T-helper 22 cell (primary cell): ENCODE measurements at places on chromosomes 5 and 9.

DNA sequence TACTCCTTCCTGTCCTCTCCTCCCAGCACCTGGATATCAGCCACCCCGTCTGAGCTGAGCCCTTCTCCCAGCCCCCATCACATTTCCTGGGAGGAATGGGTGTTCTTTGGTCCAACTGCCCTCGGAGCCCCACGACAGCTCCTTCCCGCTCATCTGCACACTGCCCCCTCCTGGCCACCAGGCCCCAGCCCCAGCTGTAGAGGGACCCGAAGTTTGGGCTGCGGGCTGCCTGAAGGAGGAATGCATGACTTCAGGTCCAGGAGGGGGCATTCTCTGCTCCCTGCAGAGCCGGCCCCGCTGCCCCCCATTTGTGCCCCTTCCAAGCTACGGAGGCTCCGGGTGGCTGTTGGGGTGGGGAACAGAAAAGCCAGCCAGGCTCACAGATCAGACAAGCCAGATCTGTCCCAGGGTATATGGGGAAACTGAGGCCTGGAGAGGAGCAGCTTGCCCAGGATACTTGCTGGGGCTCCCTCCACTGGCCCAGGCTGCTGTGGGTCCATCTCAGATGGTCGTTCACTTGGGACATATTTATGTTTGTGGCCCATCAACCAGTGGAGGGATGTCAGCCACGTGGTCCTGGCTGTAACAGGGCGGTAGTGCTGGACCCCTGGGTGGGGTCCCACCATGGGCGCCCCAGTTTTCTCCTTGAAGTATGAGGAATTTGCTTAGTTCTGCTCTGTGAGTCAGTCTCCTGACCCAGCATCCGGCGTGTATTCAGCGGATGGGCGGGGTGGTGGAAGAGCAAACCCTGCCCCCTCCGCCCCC, 33.1 kb downstream of the DAB2IP start:
- no peak for DNase-seq

- DNase-seq: no peak
These were observed 5.0 kb upstream of the C5orf24 start for GRCh38 chr5:134840811-134841210.

- no peak for DNase-seq
These were observed 110.8 kb downstream of the SLC1A3 start for GRCh38 chr5:36717131-36717695.

DNA sequence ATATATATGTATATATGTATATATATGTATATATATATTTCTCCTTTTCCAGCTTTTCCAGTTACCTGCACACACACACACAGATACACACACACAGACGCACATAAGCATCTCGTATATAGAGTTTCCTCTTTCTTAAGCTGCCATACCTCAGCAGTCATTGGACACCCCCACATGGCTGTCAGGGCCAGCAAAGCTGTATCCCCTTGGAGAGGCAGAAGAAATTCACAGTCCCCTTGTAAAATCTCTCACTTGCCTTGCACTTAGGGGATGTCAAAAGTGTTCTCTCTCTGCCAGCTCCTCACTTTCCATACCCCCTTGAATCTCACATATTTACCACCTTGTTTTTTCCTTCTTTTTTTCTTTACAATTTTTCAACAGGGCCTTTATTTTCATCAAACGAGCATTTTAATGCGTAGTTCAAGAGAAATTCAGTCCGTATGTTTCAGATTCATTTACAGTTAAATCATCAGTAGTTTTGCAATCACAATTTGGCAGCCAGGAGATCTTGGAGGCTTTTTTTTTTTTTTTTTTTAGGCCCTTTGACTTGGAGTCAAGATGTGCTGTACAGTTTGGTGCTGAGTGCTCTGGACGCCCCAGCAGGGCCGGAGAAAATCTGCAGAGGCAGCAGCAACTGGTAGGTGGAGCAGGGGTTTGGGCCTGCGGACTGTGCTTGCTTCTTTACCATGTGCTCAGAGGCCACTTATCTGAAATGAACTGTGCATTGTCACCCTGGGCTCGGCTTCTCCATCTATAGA, 244.9 kb upstream of the KLF4 start:
- DNase-seq: no peak

DNA sequence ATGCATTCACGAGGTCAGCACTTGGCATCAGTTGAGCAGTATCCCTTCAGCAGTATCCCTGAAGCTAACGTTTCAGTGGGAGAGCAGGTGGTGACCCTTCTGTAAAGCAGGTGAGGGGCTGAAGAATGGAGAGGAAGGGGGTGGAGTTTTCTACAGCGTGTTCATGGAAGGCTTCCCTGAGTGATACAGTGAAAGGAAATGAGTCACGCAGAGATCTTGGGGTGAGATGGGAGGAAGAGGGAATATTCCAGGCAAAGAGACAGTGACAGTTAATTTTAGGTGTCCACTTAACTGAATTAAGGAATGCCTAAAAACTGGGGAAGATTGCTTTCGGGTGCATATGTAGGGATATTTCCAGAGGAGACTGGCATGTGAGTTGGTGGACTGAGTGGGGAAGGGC, 25.7 kb downstream of the TAS2R1 start:
- DNase-seq: no peak

DNA sequence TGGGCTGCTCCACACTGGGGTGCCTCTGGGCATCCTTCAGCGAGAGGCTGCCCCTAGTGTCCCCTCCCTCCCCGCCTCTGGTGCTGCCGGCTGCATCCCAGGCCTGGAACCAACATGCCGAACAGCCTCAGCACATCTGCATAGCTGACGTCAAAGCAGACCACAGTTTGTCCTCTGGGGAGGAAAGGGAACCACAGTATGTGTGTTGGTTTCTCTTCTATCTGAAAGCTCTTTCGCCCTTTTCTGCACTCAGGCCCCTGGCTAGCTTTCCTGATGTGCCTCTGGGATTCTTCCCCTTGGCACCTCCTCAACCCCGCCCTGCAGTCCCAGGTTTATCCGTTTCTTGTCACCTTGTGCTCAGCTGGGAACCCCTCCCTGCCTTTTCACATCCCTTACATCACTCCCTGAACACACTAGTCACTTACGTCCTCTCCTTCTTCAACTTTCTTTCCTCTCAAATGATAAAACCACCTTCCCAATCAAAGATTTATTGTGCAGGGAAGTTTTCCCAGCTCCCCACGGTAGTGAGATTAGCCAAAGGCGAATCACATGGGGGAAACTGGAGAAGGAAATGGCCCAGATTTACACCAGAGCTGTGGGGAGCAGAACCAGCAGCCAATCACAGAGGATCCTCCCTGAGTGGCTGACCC, 35.5 kb upstream of the B4GALT1 start:
- no peak for DNase-seq

- DNase-seq: no peak
These were observed 72.3 kb downstream of the SLCO4C1 start for GRCh38 chr5:102223542-102224477.

GRCh38 chr9:18007621-18008020, 428.8 kb downstream of the SH3GL2 start:
- DNase-seq: no peak

DNA sequence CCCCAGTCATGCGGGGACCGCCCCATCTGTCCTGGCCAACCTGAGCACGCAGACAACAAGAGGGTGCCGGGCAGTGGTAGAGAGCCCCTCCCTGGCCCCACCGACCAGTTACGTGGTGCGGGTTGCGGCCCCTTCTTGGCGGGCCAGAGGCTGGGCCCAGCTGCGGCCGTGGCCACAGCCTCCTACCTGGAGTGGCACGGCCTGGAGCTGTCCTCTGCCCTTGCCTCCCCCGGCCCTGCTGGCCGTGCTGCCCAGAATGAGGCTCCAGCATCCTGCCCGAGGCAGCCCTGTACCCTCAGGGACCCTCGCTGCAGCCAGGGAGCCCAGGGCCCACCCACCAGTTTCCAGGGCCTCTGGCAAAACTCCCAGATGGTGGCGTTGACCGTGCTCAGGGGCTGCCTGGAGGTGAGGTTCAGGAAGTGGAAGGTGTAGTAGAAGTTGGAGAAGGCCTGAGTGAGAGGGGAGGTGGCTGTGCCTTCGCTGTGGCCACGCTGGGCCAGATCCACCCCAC, 5.7 kb downstream of the ENTPD8 start:
- DNase-seq: no peak

- no peak for DNase-seq
These were observed 158.5 kb downstream of the TRPM3 start for GRCh38 chr9:70962761-70963440.

- DNase-seq: no peak
These were observed 1.5 kb downstream of the RASGRF2 start for GRCh38 chr5:80961376-80962281.

- DNase-seq: no peak
These were observed 42.7 kb downstream of the IQGAP2 start for GRCh38 chr5:76445830-76446229.

DNA sequence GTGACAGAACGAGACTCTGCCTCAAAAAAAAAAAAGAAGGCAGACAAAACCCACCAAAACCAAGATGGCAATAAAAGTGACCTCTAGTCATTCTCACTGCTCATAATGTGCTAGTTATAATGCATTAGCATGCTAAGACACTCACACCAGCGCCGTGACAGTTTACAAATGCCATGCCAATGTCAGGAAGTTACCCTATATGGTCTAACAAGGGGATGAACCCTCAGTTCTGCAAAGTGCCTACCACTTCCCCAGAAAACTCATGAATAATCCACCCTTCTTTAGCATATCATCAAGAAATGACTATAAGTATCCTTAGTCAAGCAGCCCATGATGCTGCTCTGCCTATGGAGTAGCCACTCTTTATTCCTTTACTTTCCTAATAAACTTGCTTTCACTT, 4.7 kb upstream of the BICD2 start:
- DNase-seq: no peak

- DNase-seq: no peak
These were observed 24.0 kb downstream of the SEMA4D start for GRCh38 chr9:89473762-89474469.

DNA sequence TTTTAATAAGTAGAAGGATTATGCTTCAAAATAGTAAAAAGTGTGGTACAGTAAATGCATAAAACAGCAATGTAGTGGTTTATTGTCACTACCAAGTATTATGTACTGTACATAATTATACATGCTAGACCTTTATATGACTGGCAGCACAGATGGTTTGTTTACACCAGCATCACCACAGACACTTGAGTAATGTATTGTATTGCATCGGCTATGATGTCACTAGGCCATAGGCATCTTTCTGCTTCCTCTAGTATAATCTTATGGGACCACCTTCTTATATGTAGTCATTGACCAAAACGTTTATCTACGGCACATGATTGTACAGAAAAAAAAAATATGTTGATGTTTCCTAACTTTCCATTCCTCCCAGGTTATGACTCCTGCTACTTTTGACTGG, 31.9 kb upstream of the SSBP2 start:
- DNase-seq: no peak

- no peak for DNase-seq
These were observed 286.6 kb downstream of the CRB2 start for GRCh38 chr9:123642291-123643278.

DNA sequence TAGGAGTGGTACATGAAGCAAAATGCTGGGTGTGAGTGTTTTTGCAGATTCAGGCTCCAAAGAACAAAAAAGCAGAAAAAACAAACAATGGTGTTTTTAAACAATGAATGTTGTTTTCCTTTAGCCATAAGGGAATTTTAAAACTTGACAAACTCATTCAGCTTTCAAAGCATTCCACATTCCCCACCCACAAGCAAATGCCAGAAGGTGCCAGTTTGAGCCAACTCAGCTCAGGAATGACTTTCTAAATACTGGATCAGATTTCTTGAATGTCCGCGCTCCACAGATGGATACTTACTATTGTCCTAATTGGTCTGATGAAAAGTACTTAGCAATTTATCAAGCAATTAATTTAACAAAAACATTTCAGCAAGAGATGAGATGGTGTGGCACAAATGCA, 12.9 kb upstream of the MOB3B start:
- no peak for DNase-seq

GRCh38 chr5:173453167-173453566, 125.0 kb upstream of the STC2 start:
- DNase-seq: no peak

GRCh38 chr5:1734908-1735289, 64.7 kb downstream of the MRPL36 start:
- no peak for DNase-seq

DNA sequence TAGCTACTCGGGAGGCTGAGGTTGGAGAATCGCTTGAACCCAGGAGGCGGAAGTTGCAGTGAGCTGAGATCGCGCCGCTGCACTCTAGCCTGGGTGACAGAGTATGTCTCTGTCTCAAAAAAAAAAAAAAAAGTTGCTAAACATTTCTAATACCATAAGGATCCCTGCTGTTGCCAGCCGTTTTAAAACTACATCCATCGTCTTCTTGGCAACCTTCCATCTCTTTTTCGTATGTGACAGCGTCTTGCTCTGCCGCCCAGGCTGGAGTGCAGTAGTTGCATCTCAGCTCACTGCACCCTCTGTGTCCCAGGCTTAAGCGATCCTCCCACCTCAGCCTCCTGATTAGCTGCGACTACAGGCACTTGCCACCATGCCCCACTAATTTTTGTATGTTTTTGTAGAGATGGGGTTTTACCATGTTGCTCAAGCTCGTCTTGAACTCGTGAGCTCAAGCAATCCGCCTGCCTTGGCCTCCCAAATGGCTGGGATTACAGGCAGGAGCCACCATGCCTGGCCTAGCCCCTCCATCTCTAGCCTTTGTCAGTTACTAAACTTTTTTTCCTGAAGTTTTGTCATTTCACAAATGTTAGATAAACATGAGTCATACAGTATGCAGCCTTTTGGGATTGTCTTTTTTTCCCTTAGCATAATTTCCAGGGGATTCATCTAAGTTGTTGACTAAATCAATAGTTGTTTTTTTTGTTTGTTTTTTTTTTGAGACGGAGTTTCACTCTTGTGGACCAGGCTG, 13.5 kb downstream of the NSD1 start:
- DNase-seq: no peak

- no peak for DNase-seq
These were observed 1983.2 kb downstream of the EFNA5 start for GRCh38 chr5:105687493-105687892.

DNA sequence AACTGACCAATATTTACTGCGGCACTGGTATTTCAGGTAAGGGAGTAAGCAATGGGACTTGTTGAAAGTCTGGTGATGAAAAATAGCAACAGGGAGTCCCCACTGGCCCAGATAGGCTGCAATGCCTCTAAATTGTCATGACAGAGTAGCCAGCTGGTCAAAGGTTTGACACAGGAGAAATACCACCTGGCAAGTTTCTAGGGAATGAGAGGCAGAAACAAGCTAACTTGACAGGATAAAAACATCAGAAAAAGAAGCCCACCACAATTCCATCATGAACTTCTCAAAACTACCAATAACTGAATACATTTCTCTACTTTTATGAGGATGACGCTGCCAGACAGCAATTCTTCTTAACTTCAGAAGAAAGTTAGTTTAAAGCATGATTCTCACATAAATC, 99.8 kb downstream of the STRBP start:
- no peak for DNase-seq

GRCh38 chr5:132766020-132766805, 10.8 kb downstream of the SEPTIN8 start:
- DNase-seq: no peak

GRCh38 chr5:173953528-173954090, 35.4 kb upstream of the C5orf47 start:
- no peak for DNase-seq

DNA sequence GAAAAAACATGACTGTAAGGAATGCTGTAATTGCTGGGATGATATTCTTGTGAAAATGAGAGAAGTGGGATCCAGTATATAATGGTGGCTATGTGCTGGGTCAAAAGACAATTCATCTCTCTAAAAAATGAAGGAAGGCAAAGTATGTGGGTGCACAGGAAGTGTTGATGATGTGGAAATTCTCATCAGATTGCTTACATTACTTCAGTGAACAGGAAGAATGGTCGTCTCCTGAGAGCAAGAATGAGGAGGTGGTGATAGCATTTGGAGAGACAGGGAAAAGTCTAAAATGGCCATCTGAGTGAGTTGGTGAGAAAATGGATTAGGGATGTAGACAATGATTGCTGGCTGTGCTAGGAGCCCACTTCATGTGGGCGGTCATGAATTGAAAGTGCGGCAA, 253.5 kb upstream of the NREP start:
- no peak for DNase-seq
